ENCODE measurements at places on chromosomes 2 and 18.

DNA sequence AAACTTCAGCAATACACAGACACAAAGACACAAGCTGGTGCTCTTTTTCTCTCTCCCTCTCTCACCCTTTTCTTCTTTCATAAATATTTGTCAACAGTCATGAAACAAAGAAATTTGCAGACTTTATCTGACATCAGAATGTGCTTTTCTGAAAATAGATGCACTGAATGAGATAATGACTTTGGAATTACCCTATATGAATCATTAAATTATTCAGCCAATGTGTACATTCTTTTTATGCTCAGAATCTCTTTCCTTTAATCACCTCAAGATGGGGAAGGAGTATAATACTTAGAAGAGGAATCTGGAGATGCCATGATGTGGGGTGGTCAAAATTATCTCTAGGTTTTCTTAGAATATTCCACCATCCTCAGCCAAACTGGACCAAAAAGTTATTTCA lies 289.9 kb downstream of the LRRTM1 start:
- no peak for DNase-seq

DNA sequence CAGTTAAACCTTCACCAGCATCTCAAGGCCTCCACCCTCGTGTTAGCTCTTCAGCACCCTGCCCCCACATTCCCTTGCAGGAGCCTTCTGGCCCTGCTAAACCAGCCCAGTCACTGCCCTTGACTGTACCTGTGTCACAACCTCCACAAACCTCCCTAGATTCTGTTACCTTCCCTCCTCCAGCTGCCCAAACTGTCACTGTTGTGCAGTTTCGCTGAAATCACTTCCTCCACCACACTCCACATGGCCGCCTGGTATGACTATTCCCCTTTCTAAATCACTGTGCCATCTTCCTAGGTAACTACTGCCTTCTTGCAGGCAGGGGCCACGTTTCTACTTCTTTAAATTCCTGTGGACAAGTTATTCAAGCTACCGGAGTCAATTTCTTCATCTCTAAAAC lies 160.2 kb downstream of the GALNT14 start:
- no peak for DNase-seq

GRCh38 chr18:49094979-49095632 lies 144.3 kb upstream of the SMAD7 start:
- no peak for DNase-seq

GRCh38 chr2:18536697-18537096 lies 23.8 kb downstream of the RDH14 start:
- no peak for DNase-seq

DNA sequence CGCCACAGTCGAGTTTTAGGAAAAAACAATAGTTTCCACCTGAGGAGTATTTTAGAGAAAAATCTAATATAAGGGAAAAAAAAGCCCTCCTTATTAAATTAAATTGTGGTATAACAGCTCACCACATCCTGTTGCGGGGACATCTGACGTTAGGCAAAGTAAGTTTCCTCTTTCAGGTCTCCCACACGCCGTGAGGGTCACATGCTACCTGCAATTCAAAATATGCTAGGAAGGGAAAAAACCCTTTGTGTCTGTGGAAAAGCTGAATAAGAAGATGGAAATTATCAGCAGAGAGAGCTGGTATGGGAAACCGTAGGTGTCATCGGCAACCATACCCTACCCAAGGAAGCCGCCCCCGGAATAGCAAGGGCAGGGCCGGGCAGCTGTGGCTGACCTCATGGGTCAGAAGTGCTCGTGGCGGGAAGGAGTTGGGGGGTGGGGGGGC lies 128.0 kb downstream of the NFATC1 start:
- DNase-seq = peak; percentile 35

DNA sequence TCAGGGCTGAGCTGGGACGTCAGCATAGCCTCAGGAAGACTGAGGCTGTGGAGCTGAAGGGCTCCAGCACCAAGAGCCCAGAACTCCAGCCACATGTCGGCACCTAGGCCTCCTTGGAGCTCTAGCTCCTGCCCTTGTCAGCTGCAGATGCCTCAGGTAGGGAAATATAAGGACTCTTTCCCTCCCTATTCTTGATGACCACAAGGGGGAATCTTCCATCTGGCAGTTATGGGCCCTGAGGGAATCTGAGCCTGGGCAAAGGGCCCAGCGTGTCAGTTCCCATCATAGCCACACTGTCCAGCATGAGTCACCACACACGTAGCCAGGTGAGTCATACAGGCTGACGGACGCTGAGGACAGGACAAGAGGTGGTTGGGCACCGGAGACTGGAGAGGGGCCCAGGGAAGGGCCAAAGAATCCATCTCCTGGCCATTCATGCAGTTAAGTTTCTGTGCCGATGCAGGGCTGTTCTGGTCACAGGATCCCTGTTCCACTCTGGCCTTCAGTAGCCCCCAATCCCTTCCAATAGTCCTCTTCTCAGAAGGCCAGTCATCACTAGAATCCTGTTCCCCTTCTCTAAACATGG lies 1.8 kb downstream of the MPV17 start:
- no peak for DNase-seq

GRCh38 chr2:163682695-163683094 lies 53.1 kb downstream of the FIGN start:
- DNase-seq = no peak

DNA sequence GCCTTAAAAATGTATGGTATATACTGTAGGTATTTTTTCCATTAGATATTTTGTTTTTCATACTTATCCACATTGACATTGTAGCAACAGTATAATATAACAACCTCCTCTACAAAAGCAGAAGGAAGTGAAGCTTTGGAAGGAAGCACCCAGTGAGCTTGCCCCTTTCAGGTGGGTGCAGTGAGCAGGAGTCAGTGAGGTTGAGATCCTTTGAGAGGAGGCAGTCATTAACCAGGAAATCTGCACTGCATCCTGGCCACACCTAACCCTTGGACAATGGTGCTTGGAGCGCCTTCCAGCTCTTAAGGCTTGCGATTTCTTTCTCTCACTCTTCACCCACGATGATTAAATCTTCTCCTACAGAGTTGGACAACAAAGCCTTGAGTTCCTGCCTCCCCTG lies 13.9 kb downstream of the IL37 start:
- DNase-seq = no peak

- DNase-seq = no peak
Measured at GRCh38 chr18:30342675-30343074, 699.9 kb downstream of the DSC3 start.

DNA sequence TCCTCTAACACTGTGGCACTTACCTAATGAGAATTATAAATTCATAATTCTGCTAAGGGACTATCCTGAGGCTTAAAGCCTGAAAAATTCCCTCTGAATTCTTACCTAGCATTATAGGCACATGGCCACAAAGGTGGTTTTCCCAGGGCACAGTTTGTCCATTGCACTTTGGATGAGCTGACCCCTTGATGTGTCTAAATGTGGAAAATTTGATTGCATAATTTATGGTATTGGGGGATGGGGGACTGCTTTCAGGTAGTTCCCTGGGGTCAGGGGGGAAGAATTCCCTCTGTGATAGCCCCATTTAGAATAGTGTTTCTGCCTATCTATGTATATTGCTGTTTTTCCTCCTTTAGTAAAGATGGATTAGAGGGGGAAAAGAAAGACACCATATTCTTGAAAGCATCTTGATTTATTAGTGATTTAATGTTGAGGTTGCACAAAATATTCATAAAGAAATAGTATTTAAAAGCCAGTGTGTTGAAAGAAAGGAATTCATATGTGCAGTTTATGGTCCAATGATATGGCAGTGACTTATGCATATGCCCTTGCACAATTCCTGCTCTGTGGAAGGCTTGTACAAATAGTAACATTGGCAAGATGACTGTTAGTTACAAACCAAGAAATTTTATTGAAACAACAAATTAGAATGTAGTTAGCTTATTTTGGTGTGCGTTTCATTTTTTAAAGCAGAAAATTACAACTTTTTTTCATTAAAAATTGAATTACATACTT lies 8.7 kb upstream of the HTR2B start:
- no peak for DNase-seq

- DNase-seq = no peak
Measured at GRCh38 chr2:54559593-54560145, 103.5 kb downstream of the SPTBN1 start.

DNA sequence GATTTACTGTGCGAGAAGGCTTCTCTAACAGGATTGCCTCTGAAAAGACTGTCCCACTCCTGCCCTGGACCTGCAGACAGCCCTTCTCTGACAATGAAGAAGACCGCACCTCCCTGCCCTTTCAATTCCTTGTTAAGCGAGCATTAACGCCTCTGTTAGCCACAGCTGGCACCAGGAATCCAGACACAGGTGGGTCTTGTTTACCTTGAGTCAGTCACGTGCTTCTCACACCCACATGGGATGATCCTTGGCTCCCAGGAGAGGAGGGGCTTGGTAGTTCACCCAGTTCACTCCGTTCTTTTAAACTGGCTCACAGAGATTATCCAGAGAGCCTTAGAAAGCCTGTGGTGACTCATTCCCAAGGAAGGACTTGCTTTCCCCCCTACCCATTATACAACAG lies 410.5 kb upstream of the MEIS1 start:
- no peak for DNase-seq

DNA sequence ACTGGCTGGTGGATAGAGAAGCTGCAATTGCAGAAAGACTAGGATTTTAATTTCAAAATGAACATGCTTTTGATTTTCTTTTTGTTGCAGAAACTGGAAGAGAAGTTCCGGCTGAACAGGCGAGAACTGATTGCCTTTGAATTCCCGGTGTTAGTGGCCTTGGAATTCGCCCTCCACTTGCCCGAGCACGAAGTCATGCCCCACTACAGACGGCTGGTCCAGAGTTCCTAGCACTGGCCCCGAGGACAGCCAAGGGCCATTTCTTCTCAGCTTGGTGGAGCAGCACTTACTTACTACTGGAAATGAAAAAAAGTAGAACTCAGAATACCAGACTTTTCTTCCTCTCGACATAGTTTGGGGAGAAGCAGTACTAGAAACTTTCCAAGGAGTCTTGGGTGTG lies 121.9 kb downstream of the CABLES1 start:
- DNase-seq = no peak

DNA sequence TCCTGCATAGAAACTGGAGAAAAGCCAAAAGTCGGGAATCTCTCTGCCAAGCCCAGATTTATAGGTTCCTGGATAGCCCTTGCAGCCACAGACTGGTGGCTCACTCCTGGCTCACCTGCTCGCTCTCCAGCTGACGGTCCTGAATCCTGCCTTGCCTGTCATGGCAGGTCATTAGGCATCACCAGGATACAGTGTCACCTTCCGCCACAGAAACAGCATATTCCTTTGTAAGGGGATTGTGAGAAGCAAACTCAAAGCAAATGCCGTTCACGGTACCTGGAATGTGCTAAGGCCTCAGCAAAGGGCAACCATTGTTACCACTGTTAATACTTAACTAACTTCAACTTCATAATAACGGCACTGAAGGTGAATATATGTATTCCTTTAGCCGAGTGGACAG lies 57.1 kb upstream of the GPR45 start:
- no peak for DNase-seq

- DNase-seq = no peak
Measured at GRCh38 chr2:197454923-197455322, 1.6 kb downstream of the COQ10B start.

DNA sequence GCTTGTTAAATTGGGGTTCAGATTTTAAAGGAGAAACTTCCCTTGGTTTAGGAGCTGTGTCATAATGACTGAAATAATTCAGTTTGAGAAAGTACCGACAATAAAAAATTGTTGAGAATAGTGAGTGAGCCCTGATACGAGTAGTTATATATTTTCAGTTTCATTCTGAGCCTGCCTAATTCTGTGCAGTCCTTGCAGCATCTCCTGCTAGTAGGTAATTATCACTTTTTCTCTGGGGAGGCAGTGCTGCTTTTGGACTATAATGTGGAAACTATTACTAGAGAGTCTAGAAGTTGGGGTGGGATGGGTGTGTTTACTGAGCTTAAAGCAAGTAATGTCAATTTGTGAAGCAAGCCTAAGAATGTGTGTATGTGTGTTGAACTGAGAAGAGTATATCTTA lies 21.7 kb downstream of the ZNF638 start:
- DNase-seq = no peak

GRCh38 chr2:58039170-58039611 lies 7.4 kb upstream of the VRK2 start:
- no peak for DNase-seq

- no peak for DNase-seq
Measured at GRCh38 chr18:69380324-69380723, 20.4 kb upstream of the DOK6 start.

DNA sequence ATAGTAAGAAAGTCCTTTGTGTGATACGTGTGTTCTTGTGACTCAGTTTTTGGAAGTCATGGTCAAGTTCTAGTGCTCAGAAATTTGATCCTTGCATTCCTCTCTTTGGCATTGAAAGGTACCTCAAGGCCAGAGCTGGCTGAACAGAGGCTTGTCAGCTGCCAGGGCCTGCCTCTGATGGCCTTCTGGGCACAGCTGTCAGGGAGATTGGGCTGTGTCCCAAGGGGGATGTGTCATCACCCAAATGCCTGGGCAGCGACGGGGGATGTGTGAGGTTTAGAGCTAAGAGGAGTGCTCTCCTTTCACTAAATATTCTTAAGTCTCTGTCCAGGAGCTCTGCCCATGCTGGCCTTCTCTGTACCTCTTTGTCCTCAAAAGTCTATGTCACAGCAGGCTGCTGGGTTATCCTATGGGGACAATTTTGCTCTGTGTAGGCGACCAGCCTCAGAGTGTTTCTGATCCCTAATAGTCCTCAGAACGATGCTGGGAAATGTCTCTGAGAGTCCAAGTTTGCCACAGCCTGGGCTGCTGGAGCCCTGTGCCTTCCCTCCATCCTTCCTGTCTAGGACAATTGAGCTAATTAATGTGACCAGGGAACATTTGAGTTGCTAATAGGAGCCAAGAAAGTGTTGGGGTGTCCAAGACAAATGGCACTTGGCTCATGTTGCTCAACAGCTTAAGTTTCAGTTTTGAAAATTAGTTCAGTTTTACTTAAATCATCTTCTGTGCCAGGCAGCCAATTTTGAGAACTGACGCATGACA lies 115.4 kb upstream of the ZNF521 start:
- no peak for DNase-seq

DNA sequence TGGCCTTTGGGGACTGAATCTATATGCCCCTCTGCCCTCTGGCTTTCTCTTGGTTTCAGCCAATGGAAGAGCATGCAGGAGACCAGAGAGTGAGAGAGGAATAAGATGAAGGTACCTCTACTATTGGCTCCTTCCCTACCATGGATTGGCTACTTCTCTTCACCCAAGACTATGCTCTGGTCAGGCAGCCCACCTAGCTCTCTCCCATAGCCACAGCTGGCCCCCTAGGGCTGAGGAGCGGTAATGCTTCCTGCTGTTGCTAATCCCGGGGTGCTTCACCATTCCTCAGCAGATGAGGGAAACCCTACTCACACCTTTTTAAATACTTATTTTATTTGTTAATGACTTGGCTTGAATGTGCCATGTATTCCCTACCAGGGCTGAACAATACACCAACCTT lies 142.4 kb downstream of the MREG start:
- no peak for DNase-seq

DNA sequence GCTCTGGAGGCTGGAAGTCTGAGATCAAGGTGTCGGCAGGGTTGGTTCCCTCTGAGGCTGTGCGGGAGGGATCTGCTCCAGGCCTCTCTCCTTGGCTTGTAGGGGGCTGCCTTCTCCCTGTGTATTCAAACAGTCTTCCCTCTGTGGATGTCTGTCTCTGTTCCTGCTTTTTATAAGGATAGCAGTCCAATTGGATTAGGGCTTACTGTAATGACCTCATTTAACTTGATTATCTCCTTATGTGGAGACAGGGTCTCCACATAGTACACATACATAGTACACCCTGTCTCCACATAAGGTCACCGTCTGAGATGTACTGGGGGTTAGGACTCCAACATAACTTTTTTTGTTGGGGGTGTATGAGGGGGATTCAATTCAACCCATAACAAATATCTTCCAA lies 30.5 kb downstream of the TCF7L1 start:
- no peak for DNase-seq
